CD8-positive, alpha-beta memory T cell (primary cell): ENCODE measurements at places on chromosomes 12 and 14.
A peak's percentile ranks its signal among the peaks of the same experiment; 100 is the strongest.

- no peak for DNase-seq
Observed at GRCh38 chr12:18275981-18276380, 14.7 kb downstream of the PIK3C2G start.

DNA sequence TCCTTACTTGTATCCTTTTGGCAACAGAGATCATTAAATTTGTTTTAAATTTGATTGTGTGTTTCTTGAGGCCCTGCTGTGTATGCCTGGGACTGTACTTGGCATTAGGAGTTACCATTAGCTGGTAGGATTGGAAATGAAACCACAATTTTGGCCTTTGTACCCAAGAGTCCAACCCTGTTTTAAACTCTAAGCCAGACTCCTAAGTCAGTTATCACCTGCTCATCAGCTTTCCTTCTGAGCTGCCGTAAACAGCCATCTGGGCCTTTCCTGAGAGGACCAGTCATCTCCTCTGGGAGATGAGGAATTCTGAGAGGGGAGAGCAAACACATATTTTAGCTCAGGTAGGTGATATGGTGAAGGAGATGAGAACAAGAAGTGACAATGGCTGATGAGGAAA, 74.3 kb upstream of the SRSF5 start:
- no peak for DNase-seq

DNA sequence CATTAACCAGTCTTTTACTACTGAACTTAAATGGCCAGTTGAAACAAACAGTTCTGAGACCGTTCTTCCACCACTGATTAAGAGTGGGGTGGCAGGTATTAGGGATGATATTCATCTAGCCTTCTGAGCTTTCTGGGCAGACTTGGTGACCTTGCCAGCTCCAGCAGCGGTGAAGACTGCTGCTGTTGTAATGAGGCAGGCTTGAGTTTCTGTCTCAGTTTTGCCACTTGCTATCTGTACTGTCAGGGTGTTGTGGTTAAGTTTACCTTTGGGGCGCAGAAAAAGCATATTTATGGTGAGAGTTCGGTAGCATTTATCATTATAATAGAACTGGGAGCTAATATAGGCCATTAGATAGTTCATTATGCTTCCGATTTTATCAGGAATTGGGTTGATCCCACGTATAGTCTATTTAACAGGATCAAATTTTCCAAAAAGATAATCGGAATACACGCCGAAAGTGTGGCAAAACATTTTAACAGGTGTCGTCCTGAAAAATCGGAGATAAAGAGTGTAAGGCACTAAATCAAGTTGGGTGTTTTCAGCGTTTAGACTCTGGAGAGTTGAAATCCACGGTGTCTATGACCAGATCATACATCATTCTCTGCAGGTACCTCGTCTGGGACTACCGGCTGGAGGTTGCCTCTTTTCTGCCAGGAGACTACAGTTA, 688 bp upstream of the NECAP1 start:
- DNase-seq = no peak

DNA sequence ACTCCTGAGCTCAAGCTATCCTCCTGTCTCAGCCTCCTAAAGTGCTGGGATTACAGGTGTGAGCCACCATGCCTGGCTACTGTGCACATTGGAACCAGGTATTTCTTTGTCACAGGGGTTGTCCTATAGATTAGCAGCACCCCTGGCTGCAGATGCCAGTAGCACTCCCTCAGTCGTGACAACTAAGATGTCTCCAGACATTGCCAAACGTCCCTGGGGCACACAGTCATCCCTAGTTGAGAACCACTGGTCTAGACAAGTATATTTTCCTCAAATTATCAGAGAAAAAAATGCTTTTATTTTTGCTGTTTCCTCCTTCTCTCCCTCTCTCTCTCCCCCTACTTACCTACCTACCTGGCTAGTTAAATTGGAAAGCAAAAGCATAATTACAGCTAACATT, 17.9 kb upstream of the P2RX7 start:
- DNase-seq = no peak

GRCh38 chr14:101074196-101075024, 170.9 kb upstream of the RTL1 start:
- no peak for DNase-seq

GRCh38 chr14:73739174-73739898, 25.2 kb upstream of the PNMA1 start:
- DNase-seq = no peak

- no peak for DNase-seq
Observed at GRCh38 chr12:53599579-53599978, 26.6 kb downstream of the ATF7 start.

- no peak for DNase-seq
Observed at GRCh38 chr14:32307881-32308582, 21.1 kb upstream of the AKAP6 start.

GRCh38 chr12:46770501-46771183, 55.2 kb downstream of the SLC38A4 start:
- no peak for DNase-seq

DNA sequence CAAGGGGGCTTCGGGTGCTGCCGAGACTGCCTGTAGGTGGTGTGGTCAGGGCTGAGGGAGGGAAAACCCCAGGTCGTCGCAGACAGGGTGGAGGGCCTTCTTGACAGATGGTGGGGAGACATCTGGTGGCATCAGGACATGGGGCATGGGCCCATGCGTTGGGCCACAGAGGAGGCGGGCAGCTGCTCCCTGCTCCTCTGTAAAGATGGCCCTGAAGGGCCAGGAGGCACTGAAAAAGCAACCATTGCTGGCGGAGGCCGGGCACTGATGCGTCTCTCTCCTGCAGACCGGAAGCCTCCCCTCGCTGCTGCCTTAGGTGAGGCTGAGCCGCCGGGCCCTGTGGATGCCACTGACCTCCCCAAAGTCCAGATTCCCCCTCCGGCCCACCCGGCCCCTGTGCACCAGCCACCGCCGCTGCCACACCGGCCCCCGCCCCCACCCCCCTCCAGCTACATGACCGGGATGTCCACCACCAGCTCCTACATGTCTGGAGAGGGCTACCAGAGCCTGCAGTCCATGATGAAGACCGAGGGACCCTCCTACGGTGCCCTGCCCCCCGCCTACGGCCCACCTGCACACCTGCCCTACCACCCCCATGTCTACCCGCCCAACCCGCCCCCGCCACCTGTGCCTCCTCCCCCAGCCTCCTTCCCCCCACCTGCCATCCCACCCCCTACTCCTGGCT, 28.8 kb downstream of the CCNK start:
- no peak for DNase-seq

- DNase-seq = no peak
Observed at GRCh38 chr14:31939934-31940333, 137.2 kb upstream of the ARHGAP5 start.

DNA sequence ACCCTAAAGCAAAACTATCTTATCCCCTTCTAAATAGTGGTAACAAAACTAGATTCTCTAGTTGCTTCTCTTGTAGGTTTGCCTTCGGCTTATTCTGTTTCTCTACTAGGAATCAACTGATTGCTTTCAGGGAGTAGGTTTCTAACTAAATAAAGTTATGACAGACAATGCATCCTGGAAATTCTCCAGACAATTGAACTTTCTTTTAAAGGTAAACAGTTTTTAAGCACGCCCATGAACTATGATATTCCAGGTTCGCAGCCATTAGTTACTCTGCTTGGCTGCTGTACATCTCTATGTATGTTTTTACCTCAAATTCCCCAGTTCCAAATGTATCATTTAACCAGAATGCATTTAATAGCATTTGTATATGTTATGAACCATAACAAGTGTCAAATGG, 23.9 kb downstream of the EIF2S3B start:
- DNase-seq = no peak

- DNase-seq = no peak
Observed at GRCh38 chr14:96167224-96168148, 37.2 kb upstream of the BDKRB2 start.

DNA sequence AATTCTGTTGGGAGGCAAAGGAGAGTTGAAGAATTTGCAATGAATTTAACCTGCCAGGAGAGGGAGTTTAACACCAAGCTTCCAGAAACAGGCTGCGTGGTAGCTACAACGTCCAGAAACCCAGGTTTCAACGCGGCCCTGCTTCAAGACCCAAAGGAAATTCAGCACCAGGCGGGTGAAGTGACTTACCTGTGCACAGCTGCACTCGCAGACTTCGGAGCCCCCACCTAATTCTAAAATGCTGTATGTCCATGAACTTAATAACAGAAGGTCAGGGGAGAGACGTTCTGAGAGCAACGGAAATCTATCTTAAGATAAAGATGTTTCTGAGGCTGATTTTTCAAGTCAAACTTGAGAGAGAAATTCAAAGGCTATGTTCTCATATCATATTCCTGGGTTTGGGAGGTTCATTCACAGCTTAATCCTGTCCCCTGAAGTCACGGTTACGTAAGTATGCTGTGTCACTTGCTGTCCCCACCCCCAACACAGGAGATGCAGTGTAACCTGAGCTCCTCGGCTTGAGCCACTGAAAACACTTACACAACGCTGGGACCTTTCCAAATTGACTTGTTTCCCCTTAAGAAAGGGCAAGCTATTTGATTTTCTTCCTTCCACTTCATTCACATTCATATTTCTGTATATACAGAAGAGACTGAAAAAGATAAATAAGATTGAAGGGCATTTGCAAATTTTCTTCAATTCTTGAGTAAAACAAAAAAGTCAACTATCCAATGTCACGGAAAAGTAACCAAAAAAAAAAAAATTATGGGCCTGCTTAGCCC, 22.7 kb downstream of the CLIP1 start:
- peak; percentile 22 for DNase-seq

DNA sequence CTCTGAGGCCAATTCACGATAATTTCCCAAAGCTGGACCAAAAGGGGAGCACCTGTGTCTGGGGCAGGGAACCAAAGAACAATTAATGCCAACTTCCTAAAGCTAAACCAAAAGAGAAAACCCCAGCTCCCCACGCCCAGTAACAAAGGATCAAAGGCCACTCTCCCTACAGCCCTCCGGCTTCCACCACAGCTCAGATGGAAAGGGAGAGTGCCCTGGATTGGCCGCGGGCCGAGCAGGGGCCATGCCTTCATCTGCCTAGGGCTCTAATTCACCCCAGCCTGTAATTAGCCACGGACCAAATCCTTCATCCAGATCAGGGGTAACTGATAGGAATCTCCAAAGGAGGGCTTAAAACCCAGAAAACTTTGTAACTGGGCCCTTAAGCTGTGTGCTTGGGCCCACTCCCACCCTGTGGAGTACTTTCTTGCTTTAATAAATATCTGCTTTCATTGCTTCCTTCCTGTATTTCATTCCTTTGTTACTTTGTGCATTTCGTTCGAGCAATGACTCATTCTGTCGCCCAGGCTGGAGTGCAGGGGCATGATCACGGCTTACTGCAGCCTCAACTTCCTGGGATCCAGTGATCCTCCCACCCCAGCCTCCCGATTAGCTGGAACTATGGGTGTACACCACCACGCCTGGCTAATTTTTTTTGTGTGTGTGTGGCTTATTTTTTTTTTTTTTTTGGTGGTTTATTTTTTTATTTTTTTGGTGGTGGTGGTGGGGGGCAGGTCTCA, 65.5 kb upstream of the PPP4R3A start:
- no peak for DNase-seq

DNA sequence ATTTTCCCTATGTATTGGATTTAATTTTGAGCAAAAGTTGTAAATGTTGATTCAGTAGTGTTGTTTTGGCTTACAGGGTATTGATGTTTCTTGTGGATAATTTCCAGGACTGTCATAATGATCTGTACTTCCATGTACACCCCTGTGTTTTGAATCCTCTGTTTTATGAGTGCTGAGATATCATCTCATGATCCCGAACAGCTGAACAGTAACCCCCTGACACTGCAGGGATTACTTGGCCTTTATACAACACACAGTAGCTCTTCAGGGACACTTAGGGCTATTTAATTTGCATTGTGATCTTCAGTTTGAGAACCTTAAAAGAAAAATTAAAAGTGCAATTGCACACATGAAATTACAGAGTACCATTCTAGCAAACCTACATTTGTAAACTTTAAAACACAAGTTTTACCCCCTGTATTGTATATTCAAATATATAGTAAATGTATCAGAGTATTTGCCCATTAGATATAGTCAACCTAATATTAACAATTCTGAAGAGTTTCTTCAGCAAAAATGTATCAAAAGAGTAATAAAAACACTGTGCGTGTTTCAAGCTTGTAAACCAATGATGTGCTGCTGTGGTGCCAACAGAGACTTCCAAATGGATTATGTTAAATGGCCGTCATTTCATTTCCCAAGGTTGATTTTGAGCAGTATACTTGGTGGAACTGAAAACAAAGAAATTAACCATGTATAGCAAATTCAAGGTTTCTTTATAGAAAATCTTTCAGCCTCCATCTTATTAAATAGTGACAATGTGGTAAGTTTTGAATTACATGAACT, 27.9 kb upstream of the MYF6 start:
- no peak for DNase-seq

DNA sequence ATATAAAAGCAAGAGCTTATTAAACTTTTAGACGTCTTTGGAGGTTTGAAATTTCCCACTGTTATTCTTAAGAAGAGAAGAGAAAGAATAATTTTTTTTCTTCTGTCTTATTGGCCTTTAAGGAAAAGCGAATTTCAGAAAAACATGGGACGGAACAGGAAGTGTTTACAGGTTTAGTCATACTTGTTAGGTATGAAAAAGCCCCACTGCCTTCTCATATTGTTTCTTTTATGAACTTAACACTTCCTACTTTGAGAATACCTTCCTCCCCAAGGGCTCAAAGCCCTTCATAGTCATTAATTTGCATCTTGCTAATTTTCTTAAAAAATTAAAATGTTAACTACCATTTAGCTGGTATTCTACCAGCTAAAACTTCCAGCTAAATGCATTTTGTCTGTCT, 82.0 kb downstream of the ETV6 start:
- DNase-seq = no peak

DNA sequence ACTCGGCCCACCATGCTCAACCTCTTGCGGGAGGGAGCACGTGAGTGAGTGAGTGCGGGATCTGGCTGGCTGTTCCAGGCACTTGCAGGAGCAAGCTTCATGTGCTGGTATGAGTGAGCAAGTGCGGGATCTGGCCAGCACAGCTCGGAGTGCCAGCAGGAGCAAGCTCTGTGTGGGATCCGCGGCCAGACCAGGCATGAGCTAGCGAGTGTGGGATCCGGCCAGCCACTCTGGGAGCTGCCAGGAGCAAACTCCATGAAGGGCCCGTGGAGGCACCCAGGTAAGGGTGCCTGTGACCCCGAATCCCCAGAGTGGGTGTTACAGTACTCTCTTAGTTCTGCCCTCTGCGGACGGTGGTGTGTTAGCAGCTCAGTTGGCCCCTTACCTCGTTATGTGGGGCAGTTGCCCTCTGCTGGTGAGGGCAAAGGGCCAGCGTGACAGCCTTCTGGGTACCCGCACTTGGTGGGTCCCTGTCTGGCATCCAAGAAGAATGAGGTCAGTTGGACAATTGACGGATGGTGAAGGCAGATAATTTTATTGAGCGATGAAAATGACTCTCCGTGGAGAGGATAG, 38.3 kb downstream of the RAD51B start:
- DNase-seq = no peak

DNA sequence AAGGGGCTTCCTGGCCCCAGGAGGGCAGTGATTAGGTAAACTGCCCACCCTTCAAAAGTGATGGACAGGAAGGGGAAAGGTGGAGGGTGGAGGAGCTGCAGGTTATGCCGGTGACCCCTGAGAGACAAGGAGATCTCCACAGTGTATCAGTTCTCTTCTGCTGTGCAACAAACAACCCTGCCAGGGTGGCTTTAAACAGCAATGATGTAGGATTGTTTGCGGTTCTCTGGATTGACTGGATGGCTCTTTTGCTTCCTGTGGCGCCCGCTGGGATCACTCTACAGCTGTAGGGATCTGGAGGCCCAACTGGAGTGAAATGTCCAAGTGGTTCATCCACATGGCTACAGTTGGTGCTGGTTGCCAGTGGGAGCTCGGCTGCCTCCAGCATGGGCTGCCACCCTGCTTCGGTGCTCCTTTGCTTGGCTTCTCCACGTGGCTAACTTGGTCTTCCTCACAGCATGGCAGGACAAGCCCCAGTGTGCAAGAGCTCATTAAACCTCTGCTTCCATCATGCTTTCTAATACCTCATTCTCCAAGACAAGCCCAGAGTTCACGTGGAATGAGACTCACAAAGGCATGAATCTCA, 8.6 kb upstream of the ANKRD9 start:
- DNase-seq = no peak
